ENCODE measurements at places on chromosomes 11 and 22.

GRCh38 chr11:45459491-45459890, 173.3 kb upstream of the SYT13 start:
- DNase-seq, result no peak

GRCh38 chr22:20378110-20378509, 15.8 kb upstream of the ZNF74 start:
- DNase-seq, result no peak

GRCh38 chr11:123186286-123186685, 8.8 kb downstream of the CLMP start:
- no peak for DNase-seq

DNA sequence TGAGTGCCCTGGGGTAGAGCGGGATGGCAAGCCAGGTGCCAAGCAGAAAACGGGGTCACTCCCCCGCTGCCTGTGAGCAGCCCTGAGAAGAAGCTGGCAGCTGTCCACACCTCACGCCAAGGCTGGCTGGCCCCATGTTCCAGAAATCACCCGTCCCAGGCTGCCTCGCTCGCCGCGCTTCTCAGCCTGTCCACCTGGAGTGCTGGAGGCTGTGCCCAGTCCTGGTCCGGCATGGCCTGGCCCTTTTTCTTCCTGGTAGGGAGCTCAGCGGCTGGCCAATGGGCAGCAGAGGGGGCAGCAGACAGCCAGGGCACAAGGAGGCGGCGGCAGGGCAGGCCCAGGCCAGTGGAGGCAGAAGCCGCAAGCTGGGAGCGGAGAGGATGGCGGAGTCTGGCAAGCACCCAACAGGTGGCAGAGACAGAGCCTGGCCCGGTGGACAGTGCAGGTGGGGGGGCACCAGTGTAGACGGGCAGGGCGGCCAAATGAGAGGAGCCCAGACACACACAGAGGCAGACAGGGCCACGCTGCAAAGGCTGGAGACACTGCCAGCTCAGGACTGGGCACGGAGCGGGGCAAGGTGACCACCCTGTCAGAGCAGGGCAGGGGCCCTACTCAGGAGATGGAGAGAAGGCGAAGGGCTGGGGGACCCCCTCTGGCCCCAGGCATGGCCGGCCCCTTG, 37.2 kb upstream of the TH start:
- peak; percentile 36 for DNase-seq

GRCh38 chr11:70594606-70595005, 196.3 kb downstream of the CTTN start:
- DNase-seq, result no peak

DNA sequence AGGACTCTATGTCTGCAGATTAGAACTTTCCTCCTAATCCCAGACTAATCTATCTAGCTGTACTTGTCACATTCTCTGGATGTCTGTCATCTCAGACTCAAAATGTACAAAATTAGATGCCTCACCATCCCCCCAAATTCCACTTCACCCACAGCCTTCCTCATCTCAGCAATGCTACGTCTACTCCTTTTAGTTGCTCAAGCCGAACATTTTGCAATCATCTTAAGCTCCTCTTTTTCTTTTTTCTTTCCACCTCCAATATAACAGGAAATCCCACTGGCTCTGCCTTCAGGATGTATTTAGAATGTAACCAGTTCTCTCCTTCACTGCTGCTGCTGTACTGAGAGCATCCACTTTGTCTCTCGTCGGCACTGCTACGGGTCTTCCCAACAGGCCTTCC, 1091.8 kb downstream of the TBC1D22A start:
- DNase-seq, result no peak

DNA sequence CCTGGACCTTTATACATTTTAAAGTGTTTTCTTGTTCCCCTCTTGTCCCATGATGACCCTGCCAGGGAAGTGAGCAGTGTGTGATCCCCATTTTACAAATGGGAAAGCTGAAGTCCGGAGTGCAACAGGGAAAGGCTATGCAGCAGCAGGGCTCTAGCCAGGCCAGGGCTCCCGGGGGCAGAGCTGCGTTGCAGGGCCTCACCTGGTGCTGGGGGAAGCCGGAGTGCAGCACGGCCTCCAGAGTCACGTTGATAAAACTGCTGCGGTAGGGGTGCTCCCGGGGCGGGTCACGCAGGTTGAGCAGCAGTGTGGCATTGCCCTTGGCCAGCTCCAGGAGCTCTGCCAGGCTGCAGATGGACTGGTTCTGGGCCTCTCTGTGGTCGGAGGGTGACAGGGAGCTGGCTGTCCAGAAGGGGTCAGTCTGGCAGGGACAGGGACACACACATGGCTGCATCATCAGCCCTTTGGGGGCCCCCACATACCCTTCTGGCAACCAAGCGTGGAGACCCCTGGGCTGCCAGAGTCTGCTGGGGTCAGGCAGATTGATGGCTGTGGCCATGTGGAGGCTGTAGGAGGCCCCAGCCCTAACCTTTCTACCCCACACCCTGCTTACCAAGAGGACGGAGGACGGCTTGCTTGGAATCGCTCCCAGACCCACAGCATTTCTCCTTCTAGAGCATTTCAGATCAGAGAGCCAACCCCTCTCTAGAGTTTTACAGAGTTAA, 9.3 kb upstream of the KLHL35 start:
- no peak for DNase-seq

DNA sequence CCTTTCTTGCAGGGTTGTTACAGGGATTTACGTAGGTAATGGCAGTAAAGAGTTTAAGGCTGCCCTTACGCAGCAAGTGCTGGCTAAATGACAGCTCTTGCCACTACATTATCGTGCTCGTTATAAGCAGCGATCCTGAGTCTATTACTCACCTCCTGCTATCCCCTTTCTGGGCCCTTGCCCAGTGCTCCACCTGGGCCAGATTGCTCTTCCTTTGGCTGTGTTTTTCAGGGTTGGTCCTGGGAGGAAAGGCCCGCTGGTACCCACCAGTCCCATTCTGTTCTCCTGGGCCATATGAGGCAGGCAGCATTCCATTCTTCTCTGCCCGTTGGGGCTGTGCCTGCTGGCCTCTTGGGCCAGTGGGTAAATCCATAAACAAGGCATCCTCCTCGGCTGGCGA, 87.5 kb downstream of the C11orf58 start:
- DNase-seq, result no peak

DNA sequence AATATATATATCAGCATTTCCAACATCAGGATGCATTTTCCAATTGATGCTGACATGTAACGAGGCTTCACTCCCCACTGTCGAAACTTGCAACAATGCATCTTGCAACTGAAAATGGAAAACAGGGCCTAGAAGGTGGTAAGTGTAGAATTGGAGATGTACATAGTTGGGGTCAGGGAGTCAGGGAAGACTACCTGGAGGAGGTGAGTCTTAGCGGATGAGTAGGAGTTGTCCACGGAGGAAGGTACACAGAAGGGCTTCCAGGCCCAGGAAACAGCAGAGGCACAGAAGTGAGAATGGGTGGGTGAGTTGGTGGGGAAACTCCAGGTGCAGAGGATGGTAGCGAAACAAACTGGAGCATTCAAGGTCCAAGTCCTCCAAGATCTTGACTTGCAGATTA, 2.0 kb upstream of the GRK2 start:
- no peak for DNase-seq
